Activated CD4-positive, alpha-beta T cell treated with anti-CD3 and anti-CD28 coated beads for 36 hours (primary cell): ENCODE measurements at places on chromosomes 3 and 15.

GRCh38 chr3:111246967-111247760, 175.5 kb downstream of the NECTIN3 start:
- DNase-seq = no peak

- peak; percentile 47 for DNase-seq
Observed at GRCh38 chr3:139117136-139117675, 72.5 kb upstream of the PRR23C start.

GRCh38 chr3:39404943-39405686, 1.4 kb upstream of the RPSA start:
- no peak for DNase-seq

- DNase-seq = no peak
Observed at GRCh38 chr3:57287205-57287604, 5.3 kb downstream of the ASB14 start.

GRCh38 chr15:52772766-52773165, 17.4 kb downstream of the ONECUT1 start:
- DNase-seq = no peak

DNA sequence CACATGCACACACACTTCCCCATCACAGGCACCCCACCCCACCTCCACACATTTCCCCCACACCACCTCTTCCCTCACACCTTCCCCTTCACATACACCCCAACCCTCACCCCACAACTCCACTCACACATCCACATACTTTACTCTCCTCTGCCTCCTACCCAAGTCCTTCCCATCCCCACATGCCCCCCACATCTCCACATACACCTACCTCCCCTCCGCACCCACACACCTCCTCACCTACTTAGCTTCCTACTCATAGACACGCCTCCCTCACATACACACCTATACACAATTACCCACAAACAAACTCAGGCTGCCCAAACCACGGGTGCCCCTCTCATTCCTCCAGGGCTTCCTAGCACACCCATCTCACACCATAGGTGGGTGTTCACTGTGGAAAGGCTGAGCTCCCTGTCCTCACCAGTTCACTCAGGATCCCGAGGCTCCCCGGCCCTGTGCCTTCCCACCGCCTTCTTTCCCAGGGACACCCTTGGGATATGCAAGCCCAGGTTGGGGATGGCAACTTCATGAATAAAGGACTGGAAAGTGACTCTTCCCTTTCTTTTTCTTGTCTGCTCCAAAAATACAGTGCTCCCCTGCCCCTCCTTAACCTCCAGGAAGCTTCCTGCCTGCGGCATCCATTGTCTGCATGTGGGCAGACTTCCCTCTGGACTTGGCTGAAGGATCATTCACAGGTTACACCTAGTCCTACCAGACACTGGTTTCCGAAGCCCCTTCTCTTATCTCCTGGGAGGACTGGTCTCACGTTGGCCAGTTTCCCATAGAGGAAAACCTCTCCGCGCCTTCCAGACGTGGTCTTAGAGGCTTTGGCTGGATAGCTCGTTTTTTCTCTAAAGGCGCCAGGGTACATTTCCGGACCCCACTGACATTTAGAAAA, 61.5 kb downstream of the SLCO2A1 start:
- no peak for DNase-seq

DNA sequence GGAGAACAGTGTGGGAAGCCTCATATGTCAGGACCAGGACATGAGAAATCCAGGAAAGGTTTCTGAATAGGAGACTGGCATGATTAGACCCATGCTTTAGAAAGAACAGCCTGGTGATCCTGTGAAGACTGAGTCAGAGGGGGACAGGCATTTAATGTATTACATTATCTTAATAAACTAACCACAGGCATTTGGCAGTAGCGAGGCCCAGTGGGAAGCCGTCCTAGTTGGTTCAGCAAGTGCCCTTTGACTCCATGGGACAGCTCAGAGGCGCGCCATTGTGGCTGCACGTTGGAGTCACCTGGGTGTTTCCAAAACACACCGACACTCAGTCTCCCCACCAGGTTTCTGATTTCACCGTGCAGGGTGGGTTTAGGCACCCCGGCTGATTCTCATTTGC, 90.5 kb upstream of the DGKG start:
- no peak for DNase-seq

- no peak for DNase-seq
Observed at GRCh38 chr15:32119694-32120330, 89.5 kb downstream of the CHRNA7 start.

DNA sequence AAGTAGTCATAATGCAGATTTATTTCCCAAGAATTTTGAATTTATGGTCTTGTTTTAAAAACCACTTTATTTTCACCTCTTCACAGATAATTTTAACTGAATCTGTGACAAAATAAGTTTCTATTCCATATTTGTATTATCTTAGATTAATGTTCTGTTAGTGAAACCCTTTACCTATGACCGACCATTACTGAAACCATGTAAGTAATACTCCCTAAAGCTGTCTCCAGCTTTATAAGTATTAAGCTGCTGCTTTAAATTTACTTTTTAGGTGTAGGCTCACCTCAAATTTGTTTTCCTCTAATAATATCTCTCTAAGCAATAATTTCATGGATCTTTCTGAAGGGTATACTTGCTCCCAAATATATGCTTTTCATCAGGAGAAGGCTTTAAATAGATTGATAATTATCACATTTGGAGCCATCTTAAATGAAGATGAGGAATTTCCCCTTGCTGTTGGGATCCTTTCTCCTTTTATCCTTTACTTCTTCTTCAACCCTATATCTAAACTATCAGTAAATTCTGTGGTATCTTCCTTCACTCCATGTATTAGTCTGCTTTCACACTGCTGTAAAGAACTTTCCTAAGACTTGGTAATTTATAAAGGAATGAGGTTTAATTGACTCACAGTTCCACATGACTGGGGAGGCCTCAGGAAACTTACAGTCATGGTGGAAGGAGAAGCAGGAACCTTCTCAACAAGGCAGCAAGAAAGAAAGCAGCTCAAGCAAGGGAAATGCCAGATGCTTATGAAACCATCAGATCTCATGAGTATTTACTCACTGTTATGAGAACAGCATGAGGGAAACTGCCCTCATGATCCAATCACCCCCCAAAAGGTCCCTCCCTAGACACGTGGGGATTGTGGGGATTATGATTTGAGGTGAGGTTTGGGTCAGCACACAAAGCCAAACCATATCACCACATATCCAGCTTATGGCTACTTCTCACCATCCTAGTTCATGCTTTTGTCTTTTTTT, 92.3 kb upstream of the P2RY1 start:
- no peak for DNase-seq

GRCh38 chr3:104810896-104811295, 555.8 kb upstream of the ALCAM start:
- DNase-seq = no peak

GRCh38 chr15:74907163-74907870, 666 bp upstream of the FAM219B start:
- no peak for DNase-seq
